ENCODE measurements at places on chromosomes 1 and 21.

- DNase-seq: peak; percentile 61
Measured at GRCh38 chr1:171654942-171655745, 2.7 kb upstream of the MYOC start.

- DNase-seq: no peak
Measured at GRCh38 chr1:94084547-94084946, 36.4 kb downstream of the ABCA4 start.

DNA sequence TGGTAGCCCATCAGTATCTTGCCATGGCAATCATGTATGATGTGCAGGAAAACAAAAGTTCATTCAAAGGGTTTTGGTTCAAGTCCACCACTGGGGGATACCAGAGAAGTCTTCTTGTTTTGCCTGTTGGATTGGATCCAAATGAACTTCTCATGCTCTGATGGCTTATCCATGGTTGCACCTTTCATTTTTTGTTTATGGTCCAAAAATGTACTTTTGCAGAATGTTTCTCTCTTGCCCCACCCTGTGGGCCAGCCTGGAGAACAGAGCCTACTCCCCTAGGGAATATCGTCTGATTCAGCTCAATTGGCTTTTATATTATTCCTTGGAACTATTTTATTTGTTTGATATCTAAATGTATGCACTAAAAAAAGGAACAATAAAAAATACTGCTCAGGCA, 20.1 kb upstream of the CLCA1 start:
- no peak for DNase-seq

DNA sequence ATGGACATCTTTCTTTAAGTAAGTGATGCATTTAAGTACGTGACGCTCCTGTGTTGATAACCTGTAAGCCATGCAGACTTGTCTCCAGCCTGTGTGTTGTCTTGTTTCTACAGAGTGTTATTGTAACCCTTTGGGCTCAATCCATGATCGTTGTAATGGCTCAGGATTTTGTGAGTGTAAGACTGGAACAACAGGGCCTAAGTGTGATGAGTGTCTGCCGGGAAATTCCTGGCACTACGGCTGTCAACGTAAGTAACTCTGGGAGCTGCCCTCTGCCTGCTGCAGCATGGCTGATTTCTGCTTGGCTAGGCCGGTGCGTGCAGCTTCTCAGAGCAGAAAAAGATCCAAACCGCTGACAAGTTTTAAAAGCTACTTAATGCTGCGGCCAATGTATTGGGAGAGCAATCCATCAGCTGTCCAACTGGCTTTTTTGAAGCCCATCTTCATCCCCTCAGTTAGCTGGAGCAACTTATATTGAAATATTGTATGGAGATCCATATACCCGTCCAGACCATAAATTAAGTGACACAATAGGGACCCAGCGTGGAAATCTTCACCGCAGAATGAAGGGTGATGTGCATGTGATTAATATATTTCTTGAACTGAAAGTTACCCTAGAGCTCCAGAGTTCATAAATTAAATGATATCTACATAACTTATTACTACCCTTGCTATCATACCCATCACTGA, 295.9 kb downstream of the NTNG1 start:
- no peak for DNase-seq

GRCh38 chr1:59688976-59689375, 125.8 kb upstream of the HOOK1 start:
- no peak for DNase-seq

- peak; percentile 56 for DNase-seq
Measured at GRCh38 chr1:46673749-46674182, 2.1 kb downstream of the TEX38 start.

DNA sequence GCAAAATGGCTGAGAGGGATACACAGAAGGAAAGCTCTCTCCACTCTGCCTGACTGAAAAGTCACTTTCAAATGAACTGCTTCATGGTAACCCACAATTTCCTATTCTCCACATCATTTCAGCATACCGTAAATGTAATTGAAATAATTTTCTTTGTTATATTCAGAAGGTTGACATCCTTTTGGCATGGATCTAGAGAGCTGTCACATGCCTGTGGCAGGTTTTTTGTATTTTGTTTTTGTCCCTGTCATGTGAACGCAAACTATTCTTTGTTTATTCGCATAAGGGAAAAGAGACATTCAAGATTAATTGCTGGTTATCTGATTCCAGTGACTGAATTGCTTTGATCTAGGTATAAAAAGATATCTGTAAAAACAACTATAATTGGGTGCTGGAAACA, 1808.1 kb downstream of the NCAM2 start:
- DNase-seq: no peak
